ENCODE measurements at places on chromosomes 6 and 20.

DNA sequence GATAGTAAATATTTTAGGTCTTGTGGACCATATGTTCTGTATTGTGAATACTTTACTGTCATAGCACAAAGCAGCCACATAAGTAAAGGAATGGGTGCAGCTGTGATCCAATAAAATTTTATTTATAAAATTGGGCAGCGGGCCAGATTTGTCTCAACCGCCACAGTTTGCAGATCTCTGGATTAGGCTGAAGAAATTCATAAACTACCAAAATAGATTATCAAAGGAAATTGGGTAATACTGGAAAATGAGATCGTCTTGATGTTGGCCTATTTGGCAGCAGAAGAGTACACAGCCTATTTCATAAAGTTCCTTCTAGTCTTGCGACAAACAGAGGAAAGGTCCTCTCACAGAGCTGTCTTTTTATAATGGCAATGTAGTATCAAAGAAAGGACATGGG is 69.8 kb downstream of the DZANK1 start:
- no peak for DNase-seq

DNA sequence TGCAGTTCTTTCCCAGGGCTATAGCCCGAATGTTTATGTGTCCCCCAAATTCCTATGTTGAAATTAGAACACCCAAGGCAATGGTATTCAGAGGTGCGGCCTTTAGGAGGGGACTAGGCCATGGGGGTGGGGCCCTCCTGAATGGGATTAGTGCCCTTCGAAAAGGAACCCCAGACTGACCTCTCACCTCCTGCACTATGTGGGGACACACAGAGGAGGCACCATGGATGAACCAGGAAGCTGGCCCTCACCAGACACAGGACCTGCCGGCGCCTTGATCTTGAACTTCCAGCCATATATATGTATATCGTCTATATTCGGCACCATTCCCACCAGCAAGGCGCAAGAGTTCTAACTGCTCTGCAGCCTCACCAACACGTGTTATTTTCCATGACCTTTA is 101.5 kb upstream of the BHLHE23 start:
- DNase-seq: no peak

DNA sequence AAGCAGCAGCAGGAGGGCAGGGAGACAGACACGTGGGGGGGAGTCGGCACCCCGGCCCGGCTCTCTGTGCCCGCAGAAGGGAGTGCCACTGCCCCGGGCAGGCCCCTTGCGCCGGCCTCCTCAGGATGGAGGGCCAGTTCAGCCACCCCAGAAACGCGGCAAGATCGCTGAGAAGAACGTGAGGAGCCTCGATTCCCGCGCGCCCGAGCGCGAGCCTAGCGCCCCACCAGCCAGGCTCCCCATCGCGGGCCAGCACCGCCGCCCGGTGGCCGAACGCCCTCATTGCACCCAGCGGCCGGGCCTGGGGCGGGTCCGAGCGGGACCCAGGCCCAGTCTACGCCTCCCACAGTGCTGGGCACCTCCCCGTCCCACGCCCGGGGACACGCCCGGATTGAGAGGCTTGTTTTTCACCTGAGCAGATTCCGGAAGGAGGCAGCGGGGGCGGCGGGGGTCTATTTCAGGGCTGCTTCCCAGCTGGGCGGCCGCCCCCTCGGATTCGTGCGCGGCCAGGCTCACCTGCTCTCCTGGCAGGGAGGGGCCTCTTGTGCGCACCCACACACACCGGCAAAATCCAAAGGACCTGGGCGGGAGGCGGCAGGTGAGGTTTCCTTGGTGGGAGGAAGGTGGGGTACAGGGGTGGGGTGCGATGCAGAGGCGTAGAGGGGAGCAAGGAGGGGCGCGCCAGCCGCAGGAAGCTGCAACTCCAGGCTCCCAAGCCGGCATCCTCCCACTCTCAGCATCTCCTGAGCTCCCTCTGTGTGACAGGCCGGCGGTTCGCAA is 9.0 kb upstream of the GRM4 start:
- DNase-seq: peak; percentile 43

DNA sequence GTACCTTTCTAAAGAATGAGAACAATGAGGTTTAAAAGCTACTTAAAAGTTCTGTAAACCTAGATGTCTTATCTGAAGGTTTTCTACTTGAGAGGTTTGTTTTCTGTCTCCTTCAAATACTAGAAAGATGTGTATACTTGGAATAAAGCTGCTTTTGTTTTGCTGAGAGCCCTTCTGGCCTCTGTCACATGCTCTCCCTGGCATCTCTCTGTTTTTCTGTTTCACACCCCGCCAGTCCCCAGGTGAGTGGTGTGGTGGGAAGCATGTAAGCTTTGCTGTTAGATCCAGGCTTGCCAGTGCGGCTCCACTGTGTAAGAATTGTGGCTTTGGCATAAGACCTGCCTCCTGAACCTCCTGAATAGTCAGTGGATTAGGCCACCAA is 56.8 kb downstream of the SNX9 start:
- DNase-seq: no peak

DNA sequence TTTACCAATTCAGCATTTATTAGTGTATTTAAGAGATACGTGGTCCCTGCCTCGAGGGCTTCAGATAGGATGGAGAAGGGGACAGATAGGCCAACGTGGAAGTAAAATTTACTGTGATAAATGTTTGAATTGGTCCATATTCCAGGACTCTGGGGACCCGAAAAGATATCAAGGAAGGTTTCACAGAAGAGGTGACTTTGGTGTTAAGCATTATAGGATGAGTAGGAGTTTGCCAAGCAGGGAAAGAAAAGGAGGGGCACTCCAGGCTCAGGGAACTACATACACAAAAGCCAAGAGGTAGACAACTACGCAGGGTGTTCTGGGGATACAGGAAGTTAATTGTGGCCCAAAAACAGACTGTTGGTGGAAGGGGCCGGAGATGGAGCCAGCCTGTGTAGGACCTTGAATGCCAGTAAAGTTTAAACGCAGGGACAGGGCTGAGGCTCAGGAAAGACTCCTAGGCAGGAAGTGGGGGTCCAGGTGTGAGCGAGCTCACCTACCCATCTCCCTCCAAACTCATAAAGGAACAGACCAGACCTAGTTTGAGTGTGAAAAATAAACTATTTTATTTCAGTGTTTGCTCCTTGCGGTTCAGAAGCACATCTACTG is 37.0 kb downstream of the TGM2 start:
- no peak for DNase-seq

DNA sequence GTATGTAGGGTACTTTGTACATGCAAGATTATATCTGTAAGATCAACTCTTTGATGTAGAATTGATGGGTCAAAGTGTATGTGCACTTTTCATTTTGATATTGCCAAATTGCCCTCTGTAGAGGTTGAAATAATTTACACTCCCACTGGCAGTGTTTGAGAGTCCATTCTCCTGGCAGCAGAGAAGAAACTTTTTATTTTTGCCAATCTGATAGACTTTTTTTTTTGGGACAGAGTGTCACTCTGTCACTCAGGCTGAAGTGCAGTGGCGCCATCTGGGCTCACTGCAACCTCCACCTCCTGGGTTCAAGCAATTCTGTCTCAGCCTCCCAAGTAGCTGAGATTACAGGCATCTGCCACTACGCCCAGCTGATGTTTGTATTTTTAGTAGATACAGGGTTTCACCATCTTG is 199.2 kb downstream of the ZFAND3 start:
- DNase-seq: no peak

DNA sequence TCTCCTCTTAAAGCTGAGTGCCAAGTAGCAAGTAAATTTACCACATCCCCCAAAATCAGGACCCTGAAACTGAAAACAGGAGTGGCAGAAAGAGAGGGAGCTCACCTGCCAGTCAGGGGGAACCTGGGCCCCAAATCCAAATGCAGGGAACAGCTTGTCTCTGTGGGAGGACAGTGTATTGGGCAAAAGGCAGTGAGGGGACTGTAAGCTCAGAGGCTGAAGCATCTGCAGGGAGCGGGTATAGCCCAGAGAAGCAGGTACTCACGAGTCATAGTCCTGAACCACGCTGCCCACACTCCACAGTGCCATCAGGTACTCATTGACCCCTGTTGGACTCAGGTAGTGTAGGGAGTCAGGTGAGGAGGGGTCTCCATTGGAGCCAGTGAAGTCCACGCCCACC is 15.0 kb downstream of the SPAG4 start:
- DNase-seq: no peak

GRCh38 chr6:9252799-9253198 is 817.5 kb upstream of the SLC35B3 start:
- DNase-seq: no peak

GRCh38 chr6:22433745-22434144 is 135.6 kb upstream of the HDGFL1 start:
- no peak for DNase-seq

GRCh38 chr6:44276667-44277640 is 6.7 kb downstream of the TMEM151B start:
- no peak for DNase-seq

DNA sequence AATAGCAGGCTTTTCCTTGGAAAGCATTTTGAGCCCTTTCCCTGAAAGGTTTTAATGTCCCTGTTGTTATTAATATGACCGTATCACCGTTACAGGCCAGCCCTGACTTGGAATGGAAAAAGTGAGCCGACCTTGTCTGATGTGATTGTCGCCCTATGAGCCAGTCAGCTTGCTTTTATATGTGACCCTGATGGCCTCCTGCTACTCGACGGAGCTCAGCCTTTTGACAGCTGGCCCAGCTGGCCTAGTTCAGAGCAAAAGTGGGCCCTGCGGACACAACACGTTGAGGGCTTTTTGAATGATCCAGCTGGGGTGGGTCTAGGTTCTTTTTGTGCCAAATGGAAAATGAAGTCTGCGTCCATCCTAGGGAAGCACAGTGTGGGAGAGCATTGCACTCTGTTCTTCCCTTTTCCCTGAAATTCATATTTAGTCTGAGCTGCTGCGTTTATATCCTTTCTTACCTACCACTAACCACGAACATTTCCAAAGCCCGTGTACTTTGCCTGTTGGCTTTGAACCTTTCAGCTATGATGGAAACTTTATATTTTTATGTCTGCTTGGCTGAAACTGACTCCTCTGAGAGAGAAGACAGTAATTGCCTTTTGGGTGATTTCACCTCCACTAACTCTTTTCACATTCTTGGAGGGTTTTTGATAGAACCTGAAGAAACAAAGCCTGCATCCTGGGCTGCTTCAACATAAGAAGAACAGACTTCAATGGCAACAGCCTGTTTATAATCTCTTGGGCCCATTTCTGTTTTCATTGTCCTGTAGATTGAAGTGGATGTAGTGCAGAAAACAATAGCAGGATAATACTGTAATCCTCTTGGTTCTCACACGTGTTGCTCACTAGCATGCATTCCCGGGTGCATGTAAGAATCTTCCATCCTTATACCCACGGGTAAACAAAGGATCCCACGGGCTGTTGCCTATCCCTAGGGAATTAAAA is 121.8 kb upstream of the HDGFL1 start:
- no peak for DNase-seq

- DNase-seq: no peak
These were observed 8.3 kb downstream of the NHSL1 start for GRCh38 chr6:138491017-138491416.

DNA sequence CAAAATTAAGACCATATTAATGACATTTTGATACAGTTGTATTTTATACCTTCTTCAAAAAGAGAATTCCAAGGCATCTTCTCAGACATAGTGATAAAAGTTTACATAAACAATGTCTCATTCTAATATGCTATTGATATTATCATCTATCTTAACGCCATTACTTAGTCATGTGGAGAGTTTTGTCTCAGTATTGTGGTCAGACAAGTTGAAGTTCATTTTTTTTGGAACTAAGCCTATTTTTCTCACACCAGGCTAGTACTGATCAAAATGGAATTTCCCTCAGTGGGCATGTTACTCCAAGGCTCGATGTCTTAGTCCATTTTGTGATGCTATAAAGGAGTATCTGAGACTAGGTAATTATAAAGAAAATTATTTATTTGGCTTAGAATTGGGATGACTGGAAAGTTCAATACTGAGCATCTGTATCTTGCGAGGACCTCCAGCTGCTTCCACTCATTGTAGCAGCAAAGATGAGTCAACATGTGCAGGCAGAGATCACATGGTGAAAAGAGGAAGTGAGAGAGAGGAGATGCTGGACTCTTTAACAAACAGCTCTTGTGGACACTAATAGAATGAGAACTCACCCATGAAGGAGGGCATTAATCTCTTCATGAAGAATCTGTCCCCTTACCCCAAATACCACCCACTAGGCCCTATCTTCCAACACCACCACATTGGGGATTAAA is 825.5 kb upstream of the MANEA start:
- DNase-seq: no peak

DNA sequence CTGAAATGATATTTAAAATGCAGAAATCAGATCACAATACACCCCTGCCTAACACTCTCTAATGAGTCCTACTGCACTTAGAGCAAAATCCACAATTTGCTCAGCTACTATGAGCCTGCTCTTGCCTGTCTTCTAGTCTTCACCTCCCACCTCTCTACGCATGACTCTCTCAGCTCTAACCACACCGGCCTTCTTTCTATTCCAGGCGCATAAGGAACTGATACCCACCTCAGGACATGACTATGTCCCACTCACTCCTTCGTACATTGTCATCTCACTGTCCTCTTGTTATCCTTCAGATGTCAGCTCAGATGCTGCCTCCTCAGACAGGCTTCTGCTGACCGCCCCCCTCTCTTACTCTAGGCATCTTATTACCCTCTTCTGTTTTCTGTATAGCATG is 201.0 kb upstream of the FLRT3 start:
- DNase-seq: no peak

DNA sequence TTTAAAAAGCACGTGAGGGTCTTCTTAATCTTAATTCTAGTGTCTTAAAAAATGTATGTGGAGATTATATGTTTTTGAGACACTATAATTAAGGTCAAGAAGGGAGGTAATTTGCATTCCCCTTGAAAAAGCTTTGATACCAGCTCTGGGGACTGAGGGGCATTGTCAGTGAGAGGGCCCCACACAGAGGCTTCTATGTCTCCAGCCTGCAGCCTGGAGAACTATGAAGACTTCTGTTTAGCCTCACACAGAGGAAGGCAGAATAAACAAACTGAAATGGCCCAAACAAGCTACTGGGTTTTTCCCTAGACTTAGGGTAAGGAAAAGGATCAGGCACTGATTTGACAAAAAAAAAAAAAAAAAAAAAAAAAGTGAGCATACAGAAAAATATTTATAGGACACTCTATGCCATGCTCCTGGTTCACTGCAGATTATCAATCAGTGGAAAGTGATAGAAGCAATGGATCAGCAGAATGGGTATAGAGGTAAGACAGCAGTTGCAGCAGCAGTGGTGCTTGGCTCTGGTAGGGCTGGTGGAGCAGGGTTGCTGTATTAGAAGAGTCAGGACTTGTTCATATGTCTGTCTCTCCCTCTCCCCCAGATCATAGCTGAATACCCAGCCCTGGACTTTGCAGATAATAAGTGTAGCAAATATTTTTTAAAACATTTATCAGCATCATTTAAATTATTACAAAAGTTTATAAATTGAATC is 85.4 kb downstream of the KLHL32 start:
- DNase-seq: no peak

DNA sequence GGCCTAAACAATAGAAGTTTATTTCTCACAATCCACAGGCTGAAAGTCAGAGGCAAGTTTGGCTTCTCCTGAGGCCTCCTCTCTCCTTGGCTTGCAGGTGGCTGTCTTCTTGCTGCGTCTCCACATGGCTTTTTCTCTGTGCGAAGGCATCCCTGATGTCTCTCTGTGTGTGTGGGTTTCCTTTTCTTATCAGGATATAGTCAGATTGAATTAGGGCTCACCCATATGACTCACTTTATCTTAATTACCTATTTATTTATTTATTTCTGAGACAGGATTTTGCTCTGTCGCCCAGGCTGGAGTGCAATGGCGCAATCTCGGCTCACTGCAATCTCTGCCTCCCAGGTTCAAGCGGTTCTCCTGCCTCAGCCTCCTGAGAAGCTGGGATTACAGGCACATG is 30.7 kb downstream of the LINC00237 start:
- no peak for DNase-seq
